AG09309 (cell line): ENCODE measurements at places on chromosomes 12 and 14.

DNA sequence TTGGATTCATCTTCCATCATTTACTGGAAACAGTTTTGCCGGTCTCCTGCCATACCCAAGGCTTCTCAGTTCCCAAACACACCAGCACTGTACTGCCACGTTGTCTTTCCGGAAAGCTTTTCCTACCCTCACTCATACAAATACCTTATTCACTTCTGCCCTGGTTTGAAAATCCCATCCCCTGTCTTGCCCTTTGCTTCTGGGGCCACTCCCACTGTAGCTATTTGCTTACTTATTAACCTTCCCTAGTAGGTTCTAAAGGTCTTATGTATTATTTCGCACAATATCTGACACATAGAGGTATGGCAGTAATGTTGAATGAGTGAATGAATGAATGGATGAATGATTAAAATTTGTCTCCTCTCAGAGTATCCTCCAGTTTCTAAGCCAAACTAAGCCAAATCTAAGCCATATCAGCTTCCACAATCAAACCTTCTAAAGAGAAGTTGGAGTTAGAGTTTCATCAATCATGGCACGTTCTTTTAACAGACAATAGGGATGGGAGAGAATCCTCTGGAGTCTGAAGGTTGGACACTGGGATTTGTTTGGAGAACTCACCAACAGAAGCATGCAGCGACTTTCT lies 18.6 kb downstream of the TSPAN8 start:
- no peak for DNase-seq

DNA sequence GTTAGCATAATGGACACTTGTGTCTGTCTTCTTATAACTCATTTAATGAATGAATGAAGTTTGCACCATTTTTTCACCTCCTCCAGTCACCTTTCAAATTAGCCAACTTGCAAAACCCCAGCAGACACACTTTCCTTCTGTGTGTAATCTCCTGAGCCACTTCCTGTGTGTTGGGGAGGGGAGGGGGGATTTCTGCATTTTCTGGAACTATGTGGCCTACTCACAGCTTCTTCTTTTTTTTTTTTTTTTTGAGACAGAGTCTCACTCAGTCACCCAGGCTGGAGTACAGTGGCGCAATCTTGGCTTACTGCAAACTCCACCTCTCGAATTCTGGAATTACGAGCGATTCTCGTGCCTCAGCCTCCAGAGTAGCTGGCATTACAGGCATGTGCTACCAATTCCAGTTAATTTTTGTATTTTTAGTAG lies 4.1 kb upstream of the SERPINA1 start:
- peak; percentile 73 for DNase-seq

DNA sequence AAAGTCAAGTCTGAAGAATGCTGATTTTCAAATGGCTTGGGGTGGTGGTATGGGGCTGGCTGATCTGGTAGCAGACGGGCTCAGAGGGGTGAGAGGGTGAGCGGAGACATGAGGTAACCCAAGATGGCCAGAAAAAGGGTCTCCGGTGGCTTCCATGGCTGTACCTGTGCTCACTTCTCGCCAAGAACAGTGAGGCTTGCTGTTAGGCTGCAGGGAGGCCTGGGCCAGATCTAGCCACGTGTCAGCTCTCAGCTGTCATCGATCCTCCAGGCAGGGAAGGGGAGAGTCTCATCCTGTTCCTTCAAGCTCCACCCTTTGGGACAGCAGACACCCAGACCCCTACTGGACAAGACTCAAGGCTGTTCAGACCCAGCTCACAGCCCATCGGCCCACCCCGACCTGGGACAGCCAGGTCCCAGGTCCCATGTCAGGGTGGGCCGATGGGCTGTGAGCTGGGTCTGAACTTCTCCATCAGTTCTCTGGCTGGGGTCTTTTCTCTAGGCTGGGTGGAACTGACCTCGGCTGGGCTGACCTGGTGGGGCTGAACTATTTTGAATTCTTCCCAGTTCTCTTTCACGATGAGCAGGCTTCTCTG lies 9.0 kb downstream of the LRTM2 start:
- DNase-seq: no peak

- no peak for DNase-seq
Observed at GRCh38 chr14:100137173-100137572, 22.3 kb downstream of the DEGS2 start.

- DNase-seq: no peak
Observed at GRCh38 chr12:38144601-38145436, 171.8 kb upstream of the ALG10B start.

- no peak for DNase-seq
Observed at GRCh38 chr14:77102154-77102553, 4.1 kb downstream of the CIPC start.

- DNase-seq: no peak
Observed at GRCh38 chr12:42104087-42104486, 40.6 kb downstream of the GXYLT1 start.

- DNase-seq: no peak
Observed at GRCh38 chr14:91834571-91834970, 32.8 kb downstream of the TC2N start.

GRCh38 chr14:24060443-24060842 lies 8.6 kb downstream of the CARMIL3 start:
- no peak for DNase-seq
